ENCODE measurements at places on chromosomes 12 and 14.
A peak's percentile ranks its signal among the peaks of the same experiment; 100 is the strongest.

DNA sequence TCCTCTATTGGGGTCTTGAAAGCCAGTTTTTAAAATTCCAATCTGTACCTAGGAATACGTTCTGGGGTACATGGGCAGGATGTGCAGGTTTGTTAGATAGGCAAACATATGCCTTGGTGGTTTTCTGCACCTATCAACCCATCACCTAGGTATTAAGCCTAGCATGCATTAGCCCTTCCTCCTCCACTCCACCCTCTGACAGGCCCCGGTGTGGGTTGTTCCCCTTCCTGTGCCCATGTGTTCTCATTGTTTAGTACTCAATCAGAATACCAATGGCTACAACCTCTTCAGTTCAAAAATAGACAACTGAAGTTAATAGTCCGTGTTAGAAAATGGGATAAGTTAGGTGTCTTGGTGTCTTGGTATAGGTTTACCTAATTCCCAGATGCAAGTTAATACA lies 3.4 kb downstream of the NTS start:
- DNase-seq = no peak

DNA sequence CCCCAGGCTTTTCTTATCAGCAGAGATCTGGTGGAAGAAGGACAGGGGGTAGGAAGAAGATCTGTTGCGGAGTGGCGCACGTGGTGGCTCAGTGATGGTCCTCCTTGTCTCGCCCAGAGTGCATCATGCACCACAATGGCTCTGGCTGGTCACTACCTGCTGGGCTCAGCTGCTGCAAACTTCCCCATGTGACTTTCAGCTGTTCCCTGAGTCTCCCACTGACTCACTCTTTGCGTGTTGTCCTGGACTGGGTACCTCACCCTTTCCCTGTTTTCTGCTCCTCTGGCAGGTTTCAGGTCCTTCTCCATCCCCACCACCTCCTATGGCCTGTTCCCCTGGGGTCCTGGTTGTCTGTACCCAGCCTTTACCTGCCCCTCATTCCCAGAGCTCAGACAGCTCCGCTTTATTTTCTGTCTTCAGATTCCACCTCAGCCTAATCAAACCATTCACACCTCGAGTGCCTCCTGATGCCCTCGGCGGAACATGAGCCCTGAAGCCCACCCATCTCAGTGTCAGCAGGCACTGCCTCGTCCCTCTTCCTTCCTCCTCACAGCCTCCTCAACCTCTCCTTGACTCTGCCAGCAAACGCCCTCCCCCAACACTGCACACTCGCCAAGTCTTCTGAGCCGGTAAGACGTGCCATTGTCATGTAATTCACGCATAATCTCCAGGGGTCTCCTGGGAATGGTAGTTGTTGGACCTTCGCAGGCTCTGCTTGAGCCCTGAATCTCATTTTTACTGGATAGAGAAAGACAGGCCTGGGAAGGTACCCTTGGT lies 1.8 kb downstream of the C1R start:
- no peak for DNase-seq

DNA sequence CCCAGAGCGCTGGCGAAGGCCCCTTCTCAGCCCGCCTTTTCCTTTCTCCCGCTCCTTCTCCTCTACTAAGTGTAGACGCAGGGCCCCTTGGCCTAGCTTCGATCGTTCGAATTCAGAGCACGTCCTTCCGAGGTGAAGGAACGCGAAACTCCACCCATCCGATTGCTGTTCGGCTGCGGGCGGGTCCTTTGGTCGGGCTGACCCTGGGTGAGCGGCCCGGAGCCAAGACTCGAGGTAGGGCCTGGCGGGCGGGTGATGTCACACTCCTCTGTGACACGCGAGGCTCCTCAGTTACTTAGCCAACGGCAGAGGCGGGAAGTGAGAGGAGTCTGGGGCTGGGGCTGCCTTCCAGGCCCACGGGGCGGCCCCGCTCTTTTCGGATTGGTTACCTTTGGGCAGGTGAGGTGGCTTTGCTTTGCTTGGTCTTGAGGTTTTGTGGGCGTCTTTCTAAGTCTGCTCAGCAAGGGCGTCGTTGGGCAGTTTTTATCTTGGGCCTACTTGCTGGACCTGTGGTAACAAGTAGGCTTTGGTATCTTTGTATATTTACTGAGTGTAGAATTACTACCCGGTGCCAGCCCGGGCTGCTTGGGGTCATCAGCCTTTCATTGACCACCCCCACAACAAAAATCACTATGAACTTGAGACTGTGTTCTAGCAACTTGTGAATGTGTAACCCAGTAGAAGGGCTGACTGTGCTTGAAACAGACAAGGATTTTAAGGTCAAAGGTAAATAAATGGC lies 694 bp downstream of the TMBIM6 start:
- DNase-seq = peak; percentile 71

DNA sequence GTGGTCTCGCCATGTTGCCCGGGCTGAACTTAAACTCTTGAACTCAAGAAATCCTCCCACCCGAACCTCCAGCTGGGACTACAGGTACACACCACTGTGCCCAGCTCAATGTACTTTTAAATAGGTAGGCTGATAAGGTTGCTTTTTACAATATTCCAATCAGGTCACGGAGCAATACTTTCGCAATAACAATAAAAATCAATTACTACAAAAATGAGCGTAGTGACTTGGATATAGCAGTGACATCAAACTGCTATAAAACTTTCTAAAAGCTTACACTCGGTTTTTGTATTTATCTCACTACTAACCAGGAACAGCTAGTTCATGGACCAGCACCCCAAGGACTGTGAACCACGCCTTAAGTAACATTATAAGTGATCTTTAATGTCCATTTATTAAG lies 10.5 kb downstream of the SARNP start:
- DNase-seq = no peak

DNA sequence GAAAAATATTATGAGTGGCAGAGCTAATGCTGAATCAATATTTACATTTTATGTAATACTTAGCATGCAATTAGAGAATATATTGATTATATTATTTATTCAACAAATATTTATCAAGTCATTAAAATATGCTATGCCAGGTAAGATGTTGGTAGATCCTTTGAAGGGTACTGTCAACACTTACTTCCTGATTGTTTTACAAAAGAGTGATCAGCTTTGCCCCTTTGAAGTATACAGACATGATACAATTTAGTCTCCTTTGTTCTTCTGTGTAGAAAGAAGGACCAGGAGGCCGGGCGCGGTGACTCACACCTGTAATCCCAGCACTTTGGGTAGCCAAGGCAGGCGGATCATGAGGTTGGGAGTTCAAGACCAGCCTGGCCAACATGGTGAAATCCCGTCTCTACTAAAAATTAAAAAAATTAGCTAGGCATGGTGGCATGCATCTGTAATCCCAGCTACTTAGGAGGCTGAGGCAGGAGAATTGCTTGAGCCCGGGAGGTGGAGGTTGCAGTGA lies 73.9 kb upstream of the IFNG-AS1 start:
- no peak for DNase-seq

- peak; percentile 14 for DNase-seq
These were observed 46.7 kb upstream of the EGLN3 start for GRCh38 chr14:33997611-33998010.

GRCh38 chr14:37232907-37233481 lies 35.3 kb downstream of the MIPOL1 start:
- DNase-seq = peak; percentile 23

- no peak for DNase-seq
These were observed 216.9 kb downstream of the NTF3 start for GRCh38 chr12:5648692-5649359.

GRCh38 chr14:21475767-21476522 lies 814 bp downstream of the RAB2B start:
- no peak for DNase-seq

DNA sequence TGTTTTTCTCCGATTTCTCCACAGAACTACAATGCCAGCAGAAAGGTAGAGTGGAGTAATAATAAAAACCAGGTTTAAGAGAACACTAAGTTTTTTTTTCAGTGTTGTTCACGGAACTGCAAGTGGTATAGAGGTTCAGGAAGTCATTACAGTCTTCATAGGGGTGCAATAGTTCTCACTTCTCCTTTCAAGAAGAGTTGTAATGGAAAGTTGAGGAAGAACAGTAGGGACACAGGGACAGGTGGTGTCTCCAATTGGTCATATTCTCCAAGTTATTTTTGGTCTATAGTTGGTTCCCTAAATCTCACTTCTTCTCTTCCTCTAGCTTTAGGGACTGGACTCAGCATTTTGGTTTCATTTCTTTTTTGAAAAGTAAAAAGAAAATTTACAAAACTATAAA lies 894.0 kb downstream of the NRXN3 start:
- DNase-seq = no peak

GRCh38 chr12:106945261-106945851 lies 10.4 kb upstream of the TMEM263 start:
- no peak for DNase-seq

DNA sequence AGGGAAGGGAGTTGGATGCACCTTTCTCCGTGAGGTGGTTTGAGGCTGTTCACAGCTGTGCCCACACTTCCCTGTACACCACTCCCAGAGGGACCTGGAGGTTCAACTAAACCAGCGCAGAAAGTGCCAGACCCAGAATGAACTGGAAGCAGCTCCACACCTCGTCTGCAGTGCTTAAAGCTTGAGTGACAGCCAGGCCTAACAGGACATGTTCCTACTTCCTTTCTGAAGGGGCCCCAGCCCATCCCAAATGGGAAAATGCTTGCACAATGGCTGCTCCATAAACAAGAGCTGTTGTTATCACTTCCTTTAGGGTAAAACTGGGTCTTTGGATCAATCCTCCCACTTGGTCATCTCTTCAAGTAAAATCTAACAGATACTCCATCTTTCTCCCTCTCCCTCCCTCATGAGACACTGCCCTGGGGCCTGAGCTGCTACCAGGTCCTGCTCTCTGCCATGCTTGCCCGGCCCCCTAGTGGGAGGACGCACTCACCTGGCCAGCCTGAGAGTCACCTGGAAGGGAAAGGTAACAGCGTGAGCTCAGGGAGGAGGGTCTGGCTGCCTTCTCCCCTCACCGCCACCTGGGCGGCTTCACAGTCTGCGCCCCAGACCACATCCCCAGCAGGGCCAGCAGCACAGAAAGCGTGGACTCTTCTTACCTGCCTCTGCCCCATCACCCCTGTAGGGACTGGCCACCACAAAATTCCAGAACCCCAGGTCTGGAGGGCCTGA lies 33.5 kb downstream of the ISCA2 start:
- DNase-seq = no peak

DNA sequence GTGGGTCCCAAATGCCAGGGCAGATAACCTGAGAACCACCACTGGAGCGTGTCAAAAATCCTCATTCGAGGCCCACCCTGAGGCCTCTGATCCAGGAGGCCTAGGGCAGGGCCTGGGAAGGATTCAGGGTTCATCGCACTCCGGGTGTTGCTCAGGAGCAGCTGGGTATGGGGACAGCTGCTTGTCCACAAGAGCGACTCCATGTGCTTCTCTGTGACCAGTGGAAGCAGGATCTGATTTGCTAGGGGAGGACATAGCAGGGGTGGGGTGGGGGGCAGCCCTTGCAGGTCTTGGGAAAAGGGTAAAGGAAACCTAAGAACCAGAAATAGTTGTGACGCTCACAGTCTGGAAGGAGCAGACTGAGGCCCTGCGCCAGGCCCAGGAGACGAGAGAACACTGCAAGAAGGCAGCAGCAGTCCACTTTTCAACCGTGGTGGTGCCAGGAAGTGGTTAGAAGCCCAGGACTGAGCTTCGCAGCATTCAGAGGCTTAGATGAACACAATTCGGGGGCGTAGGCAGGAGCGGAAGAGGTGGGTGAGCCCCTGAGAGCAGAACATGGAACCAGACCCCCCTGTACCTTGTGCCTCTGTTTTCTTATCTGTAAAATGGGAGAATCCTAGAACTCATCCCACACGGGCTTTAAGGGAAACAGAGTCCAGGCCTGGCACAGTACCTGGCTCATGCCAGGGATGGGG lies 33.7 kb downstream of the ITPK1 start:
- DNase-seq = no peak

DNA sequence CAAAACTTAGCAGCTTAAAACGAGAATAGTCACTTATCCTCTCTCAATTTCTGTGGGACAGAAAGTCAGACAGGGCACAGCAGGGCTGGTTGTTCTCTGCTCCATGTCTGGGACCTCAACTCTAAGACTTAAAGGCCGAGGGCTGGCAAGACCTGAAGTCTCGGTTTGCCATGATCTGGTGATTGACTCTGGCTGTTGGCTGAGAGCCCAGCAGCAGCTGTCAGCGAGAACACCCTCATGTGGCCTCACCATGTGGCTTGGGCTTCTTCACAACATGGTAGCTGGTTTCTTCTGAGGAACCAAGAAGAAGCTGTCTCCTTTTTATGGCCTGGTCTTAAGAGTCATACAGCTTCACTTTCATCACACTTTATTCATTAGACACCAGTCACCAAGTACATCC lies 1.7 kb upstream of the VASH1 start:
- no peak for DNase-seq

- no peak for DNase-seq
These were observed 83.5 kb downstream of the RIMBP2 start for GRCh38 chr12:130632642-130633041.

DNA sequence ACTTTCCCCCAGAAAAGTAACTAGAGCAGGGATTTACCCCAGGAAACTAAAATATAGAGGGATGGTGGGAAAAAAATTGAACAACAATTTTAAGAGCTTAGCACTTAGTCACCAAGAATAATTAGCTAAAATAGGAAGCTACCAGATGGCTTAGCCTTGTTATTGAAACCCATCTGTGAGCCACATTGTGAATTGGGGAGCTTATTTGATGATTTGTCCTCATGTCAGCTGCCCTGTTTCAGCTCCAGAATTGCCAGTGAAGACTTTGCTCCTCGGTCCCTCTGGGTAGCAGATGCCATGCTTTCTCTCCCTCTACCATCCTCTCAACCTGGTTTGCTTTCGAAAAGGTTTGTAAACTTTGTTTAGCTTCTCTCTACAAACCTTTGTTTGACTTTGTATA lies 67.7 kb upstream of the PTHLH start:
- no peak for DNase-seq

- DNase-seq = no peak
These were observed 71.3 kb downstream of the TSPAN11 start for GRCh38 chr12:30997685-30998440.

- DNase-seq = no peak
These were observed 47.9 kb downstream of the GTF2A1 start for GRCh38 chr14:81172881-81173280.

- DNase-seq = no peak
These were observed 387.3 kb downstream of the LRIG3 start for GRCh38 chr12:58532855-58533608.

DNA sequence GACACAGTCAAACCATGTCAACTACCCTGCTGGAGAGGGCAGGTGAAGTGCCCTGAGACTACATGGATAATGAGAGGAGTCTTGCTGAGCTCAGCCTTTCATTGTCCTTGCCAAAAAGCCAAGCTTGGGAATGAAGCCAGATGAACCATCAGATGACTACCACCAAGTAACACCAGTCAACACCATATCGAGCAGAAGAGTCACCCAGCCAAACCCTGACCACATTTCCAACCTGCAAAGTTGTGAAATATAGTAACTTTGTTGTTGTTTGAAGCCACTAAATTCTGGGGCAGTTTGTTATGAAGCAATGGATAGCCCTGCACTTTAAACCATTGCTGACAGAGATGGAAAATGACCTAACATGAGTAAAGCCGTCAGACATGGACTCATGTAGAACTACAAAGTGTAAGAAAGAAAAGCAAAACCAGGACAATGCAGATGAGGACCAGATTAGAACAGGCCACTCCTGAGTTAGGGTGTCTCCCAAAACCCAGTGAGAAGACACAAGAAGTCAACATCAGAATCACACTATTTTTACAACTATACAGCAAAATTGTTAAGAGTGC lies 12.5 kb upstream of the CRADD start:
- DNase-seq = no peak

GRCh38 chr12:121439715-121440114 lies 39.8 kb downstream of the RNF34 start:
- DNase-seq = no peak

Measured in hematopoietic multipotent progenitor cell (in vitro differentiated cells).